ENCODE measurements at places on chromosomes 16 and 17. TPM values are rescaled to one million over a fixed set of nuclear protein-coding genes. Genes with fewer than 3 reads are reported as not detected.

DNA sequence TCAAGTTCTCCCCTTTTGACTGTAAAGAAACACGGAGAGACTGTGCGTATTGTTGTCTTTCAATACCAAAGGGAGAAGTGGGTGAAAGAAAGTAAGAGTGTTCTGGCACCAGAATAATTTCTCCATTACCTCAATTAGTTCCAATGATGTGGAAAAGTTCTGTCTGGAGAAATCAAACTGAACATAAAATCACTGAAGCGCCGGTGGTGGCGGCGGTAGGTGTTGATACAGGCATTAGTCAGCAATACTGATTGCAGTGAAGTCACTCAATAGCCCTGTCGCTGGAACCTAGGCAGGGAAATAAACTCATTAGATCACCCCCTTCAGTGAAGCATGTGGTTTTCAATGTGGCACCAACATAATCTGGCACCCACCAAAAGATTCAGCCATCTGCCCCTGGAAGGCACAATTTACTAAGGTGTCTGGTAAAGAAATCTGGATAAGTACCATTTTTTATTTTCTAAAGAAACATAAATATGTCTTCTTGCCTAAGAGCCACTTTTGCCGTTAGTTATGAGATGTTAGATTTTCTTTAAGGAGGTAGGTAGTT lies 274.2 kb upstream of the SOX9 start:
- DNase-seq, result no peak

DNA sequence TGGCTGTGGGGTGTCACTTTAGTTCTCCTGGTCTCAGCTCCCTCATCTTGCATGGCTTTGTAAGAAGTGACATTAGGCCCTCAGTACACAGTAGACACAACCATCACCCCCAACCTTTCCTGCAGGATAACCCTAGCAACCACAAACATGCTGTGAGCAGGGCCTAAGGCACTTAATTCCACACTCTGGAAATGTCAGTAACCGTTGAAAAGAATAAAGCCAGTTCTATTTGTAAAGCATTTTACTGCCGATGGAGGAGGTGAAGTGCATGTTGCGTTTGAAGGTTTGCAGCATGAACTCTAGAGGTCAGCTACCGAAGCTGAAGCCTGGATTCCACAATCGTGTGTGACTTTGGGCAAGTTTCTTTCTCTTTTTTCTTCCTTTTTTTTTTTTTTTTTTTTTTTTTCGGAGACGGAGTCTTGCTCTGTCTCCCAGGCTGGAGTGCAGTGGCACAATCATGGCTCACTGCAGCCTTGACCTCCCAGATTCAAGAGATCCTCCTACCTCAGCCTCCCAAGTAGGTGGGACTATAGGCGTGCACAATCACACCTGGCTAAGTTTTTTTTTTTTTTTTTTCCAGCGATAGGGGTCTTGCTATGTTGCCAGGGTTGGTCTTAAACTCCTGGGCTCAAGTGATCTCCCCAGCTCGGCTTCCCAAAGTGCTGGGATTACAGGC lies 26.1 kb upstream of the TOB1 start:
- DNase-seq, result no peak

DNA sequence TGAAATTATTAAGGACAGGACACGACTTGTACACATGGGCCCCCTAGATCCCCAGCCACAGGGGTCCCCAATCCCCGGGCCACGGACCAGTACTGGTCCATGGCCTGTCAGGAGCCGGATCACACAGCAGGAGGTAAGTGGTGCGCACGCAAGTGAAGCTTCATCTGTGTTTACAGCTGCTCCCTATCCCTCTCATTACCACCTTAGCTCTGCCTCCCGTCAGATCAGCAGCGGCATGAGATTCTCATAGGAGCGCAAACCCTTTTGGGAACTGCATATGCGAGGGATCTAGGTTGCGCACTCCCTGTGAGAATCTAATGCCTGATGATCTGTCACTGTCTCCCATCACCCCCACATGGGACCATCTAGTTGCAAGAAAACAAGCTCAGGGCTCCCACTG lies 137.8 kb upstream of the ZFHX3 start:
- DNase-seq, result no peak

DNA sequence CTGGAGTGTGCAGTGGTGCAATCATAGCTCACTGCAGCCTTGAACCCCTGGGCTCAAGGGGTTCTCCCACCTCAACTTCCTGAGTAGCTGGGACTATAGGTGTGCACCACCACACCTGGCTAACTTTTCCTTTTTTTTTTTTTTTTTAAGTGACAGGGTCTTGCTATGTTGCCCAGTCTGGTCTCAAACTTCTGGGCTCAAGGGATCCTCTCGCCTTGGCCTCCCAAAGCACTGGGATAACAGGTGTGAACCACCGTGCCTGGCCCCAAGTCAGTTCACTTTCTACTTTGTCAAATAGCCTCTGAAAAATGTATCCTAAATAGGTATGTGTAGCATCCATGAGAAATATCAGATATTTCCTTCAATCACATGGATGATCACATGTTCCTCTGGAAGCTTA lies 9.9 kb upstream of the NFAT5 start:
- no peak for DNase-seq

- peak; percentile 65 for DNase-seq
Measured at GRCh38 chr17:28521311-28522085, 15.3 kb downstream of the FOXN1 start.

GRCh38 chr16:54724346-54724925 lies 206.2 kb upstream of the IRX5 start:
- no peak for DNase-seq

DNA sequence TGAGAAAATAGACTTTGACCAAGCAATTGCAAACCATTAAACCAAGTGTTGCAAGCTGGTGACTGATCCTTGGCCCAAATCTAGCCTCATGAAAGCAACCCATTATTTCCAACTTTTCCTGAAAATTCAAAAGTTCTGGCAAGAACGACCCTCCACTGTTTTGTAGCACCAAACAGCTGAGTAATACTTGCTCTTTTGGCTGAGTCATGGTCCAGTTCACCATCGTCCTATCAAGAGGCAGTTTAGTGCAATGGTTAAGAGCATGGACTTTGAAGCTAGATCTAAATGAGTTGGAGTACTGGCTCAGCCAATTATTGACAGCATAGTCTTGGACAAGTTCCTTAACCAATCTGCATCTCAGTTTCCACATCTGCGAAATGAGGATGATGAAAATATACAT lies 31.3 kb downstream of the SCNN1G start:
- DNase-seq, result no peak

- DNase-seq, result peak; percentile 85
Measured at GRCh38 chr17:40615068-40615840, 32.4 kb downstream of the SMARCE1 start.

DNA sequence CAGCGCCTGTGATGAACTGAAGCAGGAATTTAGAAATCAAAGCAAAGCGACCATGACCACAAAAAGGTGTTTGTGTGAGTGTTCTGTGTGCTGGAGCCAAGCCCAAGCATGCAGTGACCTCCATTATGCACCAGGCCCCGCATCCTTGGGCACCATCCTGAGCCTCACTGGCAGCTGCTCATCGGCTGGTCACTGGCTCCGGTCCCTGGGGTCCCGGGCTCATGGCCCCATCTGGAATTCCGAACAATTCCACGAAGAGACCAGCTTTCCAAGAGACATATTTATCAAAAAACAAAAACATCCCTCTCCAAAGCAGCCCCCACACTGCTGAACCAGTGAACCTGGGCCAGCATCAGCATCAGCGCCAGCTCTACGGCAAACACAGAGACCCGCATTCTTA lies 15.2 kb upstream of the ZNF469 start:
- no peak for DNase-seq

SMYD4 gene
- total RNA-seq, result 18.4 TPM

DNA sequence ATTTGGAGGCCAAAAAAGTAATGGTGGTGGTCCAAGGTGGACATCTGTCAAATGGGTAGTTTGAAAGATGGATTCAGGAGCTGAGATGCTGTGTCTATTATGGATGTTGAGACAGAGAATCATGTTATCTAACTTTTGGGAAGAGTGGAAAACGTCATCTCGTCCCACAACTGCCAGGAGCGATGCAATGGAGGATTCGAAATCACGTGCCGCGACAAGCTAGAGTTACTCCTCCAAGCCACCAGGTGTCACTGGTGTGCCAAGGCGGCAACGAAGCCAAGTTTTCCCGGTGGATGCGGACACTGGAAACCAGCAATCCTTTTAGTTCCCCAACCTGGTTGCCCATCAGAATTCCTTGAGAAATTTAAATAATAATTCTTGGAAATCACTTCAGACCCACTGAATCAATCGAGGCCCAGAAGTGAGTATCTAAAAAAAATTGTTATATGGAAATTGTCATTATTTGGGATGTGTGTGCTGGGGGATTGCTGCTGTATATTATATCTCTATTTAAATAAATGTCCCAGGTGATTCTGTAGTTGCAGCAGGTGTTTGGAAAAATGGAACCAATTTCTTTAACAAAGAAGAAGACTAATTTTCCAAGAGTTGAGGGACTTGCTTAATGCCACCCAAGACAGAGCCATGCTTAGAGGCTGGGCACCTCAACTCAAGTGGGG lies 206.1 kb downstream of the HAPSTR1 start:
- DNase-seq, result peak; percentile 83

GRCh38 chr16:51834794-51835193 lies 683.7 kb upstream of the SALL1 start:
- no peak for DNase-seq

DNA sequence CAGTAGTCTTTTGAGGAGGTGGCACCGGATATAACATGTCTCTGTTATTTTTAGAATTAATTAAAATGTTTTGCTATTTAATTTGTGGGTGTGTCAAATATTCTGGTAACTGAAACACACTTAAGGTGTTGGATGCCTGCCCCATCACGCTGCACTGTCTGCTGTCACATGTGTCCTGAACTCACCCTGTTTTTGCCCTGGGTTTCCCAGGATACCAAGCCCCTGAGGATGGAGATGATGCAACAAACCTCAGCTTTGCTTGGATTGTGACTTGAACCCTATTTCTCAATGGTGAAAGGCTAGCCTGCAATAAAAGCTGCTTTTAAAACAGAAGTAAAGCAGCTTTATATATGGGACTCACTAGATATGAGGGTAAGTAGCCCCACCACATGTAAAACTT lies 11.5 kb upstream of the DUSP14 start:
- no peak for DNase-seq

ALOXE3 gene
- total RNA-seq, result 0.10 TPM

GRCh38 chr17:71192039-71192555 lies 928.7 kb upstream of the SOX9 start:
- no peak for DNase-seq

DNA sequence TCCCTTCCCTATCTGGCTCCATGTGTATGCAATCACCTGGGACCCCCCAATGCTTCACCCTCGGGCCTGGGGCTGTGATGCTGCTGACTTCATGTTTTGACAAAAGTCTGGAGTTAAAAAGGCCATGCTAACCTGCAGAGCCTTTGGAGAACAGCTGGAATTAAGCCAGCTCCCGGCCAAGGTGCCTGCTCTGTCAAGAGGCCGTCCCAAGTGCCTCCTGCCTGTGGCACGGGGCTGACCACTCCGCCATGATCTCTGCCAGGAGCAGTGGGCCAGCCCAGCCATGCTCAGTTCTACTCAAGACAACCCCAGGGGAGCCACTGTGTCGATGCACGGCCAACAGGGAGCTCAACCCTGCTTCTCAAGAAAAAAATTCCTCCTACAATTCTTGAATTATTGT lies 93.6 kb downstream of the CCDC182 start:
- DNase-seq, result no peak

GRCh38 chr16:71853413-71853812 lies 7.6 kb downstream of the ATXN1L start:
- no peak for DNase-seq

DNA sequence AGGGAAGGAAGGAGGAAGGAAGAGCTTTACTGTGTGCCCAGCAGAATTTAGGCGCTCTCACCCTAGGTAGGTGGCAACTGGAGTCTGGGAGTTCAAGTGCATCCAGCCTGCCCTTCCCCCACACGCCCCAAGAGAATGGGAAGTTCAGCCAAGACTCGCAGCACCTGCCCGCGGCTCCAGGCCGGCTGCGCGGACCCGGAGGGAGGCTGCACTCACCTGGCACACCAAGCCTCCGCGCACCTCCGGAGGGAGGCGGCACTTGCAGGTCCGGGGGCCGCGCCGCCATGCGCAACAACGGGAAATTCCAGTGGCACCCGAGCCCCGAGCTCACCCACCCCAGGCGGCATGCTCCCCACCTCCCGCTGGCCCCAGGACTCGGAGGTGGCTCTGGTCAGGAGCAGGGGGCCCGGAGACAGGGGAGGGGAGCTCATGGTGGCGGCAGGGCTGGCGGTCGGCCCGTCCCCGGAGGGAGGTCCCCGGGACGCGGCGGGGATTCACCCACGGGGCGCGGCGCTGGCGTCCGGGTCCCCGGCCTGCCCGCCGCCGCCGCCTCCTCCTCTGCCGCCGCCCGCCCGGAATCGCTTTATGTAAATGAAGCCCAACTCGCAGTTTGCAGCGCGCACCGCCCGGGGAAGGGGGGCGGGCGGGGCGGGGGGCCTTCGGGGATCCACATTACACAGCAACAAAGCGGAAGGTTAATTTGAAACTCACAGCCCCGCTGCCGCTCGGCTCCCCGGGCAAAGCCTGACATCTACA lies at the start of gene ZFHX3:
TSS of gene ZFHX3 (minus strand) at position 593 of the 756 bp plus-strand sequence. CDS start 87,983 bp downstream, outside the sequence.
- peak; percentile 87 for DNase-seq

HBM gene
- not detected for total RNA-seq

MSLN gene
- 0.10 TPM for total RNA-seq

DNA sequence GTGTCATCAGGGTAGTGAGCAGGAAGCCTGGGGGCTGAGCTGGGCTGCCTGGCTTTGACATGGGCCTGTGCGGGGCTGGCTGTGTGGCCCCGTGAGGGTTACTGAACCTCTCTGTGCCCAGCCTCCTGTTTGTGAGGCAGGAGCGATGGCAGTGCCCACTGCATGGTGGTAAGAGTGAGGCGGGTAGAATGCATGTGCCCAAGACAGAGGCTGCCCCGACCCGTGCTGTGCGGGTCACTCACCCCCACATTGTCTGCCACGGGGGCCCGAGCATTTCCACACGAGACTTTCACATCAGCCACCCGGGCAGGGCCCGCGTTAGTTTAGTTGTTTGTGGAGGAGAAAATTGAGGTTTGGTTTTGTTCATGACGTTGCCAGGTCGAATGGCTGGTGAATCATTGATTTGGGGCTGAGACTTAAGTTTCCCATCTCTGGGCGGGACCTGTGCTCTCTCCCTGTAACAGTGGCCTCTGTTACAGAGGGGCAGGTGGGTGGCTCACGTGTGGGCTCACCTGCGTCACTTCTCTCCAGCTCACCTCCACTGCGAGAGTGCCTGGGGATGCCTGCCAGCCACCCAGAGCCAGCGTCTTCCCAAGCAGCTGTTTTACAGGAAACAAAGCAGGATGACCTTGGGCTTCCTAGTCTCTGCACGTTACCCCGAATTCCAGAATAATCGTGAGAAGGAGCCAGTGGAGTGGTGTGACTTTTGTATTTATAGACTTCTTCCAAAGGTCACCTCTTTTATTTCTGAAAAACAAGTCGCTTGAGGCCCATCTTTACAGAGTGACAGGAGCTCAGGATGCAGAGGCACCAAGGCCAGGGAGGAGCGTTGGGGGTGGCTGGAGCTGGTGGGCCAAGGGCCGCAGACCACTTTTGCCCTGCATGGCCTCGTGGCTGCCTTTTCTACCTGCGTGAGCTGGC lies 150.6 kb downstream of the RPTOR start:
- DNase-seq, result peak; percentile 21

ARL5C gene
- not detected for total RNA-seq

CES1 gene
- total RNA-seq, result not detected

TNS4 gene
- total RNA-seq, result 4.9 TPM

CDRT15L2 gene
- total RNA-seq, result not detected

GRCh38 chr17:14772776-14773175 lies 471.9 kb downstream of the HS3ST3B1 start:
- no peak for DNase-seq

GRCh38 chr16:77133706-77134105 lies 57.3 kb upstream of the MON1B start:
- DNase-seq, result peak; percentile 64

All from GM23338 (cell line).